8988T (cell line): ENCODE measurements at places on chromosomes 12 and 14.

GRCh38 chr12:47560415-47560814, 145.4 kb downstream of the RPAP3 start:
- no peak for DNase-seq

DNA sequence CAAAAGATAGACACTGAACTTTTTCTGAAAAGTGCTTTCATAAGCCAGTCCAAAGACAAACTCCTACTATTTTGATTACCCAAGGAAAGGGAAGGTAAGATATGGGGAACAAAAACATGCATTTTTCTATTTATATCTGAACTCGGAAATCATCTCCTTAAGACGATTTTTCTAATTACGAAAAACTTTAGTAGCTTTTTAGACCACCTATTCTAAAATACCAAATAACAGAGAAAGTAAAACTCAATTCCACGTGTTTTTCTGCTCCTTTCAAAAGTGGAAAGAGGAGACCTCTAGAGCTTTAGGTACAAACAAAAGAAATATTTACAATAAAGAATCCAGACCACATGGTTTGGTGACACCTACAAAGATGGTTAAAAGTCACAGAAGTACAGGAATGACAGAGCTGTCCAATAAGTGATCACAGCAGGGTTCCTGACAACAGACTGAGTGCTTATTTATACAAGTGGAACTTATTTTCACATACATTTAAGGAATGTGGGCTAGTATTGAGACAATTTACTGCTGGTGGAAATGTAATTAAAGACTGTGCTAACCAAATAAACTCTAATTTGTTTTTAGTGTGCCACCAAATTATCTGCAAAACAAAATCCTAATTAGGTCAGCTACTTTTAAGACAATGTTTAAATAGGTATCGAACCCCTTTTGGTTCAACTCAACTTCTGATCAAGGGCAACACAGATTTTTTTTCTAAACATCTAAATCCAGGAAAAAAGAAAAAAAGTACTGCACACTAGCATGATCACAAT, 2.4 kb downstream of the LRIG3 start:
- DNase-seq, result no peak

GRCh38 chr12:39713552-39713951, 93.9 kb upstream of the ABCD2 start:
- no peak for DNase-seq

DNA sequence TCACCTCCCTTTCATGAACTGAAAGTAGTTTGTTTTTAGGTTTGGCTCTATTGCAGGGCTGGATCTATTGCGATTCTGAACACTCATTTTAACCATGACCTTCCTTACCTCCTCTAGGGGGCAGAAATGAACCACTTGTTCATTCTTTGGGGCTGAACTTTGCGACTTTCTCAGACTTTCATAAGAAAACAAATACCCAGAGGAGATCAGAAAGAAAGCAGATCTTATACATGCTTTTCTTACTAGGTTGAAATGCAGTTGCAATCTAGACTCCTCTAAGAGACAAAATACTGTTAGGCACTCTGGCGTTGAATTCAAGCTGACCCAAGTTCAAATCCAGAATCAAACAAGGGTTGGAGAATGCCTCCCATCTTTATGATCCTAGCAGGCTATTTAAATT, 32.6 kb upstream of the PLEKHG3 start:
- DNase-seq, result no peak

GRCh38 chr12:131934535-131934934, 5.5 kb downstream of the PUS1 start:
- no peak for DNase-seq

DNA sequence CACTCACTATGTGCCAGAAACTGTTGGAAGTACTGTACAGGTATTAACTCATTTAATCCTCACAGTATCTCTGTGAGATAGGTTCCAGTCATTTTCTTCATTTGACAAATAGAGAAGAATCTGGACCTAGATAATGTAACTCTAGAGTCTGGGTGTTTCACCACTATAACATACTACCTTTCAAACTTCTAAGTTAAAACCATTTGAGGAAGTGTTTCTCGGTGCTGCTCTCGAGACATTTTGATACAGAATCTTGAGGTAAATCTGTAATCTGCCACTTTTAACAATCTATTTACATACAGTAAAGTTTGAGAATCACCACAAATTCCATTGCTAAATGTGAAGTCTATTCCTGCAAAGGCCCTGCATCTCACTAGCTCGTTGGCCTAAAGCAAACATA, 8.8 kb downstream of the OLR1 start:
- no peak for DNase-seq

DNA sequence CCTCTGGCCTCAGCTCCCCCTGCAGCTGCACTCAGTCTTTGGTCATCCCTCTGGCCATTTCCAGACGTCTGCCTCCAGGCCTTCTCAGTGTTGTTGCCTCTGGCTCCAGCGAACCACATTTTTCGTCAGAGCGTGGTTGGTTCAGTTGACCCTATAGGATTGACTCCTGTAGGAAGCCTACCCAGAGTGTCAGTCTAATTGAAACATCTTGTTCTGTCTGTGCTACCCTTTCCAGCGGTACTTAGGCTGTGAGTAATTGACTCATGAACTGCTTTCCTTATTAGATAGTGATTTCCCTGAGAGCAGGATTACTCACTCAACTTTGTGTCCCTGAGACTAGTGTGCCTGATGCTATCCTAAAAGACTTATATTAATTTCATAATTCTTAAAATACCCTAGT, 373.2 kb downstream of the ATP23 start:
- no peak for DNase-seq

- DNase-seq, result no peak
These were observed 8.0 kb downstream of the CCDC198 start for GRCh38 chr14:57485635-57486034.

DNA sequence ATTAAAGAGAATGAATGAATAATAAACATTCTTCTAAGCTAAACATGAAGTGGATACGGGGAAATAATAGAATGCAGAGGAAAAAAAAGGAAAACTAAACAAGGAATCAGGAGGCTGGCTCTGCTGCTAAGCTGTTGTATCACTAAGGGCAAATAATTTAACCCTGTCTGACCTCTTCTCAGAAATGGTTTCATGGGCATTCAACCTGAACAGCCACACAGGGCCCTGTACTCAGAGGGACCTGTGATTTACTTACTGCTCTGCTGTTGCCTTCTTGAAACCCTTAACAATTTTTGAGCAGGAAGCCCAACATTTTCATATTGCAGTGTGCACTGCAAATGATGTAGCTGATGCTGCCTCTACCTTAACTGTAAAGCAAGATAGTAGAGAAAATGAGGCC, 14.2 kb upstream of the PLEKHA5 start:
- no peak for DNase-seq
